ENCODE measurements at places on chromosomes 5 and 9. TPM values are rescaled to one million over a fixed set of nuclear protein-coding genes. Genes with fewer than 3 reads are reported as not detected.
A peak's percentile ranks its signal among the peaks of the same experiment; 100 is the strongest.

- DNase-seq: no peak
These were observed 222.8 kb downstream of the TENT4A start for GRCh38 chr5:6936031-6936430.

- no peak for DNase-seq
These were observed 106.8 kb downstream of the DMRT2 start for GRCh38 chr9:1156794-1157550.

Gene CTSV
- 0.17 TPM for polyA plus RNA-seq

DNA sequence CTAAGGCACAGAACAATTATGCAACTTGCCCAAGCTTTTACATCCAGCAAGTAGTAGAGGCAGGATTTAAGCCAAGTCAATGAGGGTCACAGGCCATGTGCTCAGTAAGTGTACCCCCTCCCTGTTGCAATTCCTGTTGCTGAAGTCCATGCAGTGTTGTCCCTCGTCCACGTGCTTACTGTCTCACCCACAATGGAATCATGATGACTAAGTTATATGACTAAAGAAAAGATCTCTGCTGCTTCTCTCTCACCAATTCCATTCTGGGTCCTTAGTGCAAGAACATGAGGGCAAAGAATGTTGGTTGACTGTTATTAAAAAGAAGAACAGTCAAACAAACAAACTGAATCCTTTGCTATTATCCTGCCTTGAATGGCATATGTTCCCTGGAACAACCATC lies 233.6 kb upstream of the SLC24A2 start:
- DNase-seq: no peak

Gene SPINK4
- polyA plus RNA-seq: 0.67 TPM

GRCh38 chr5:101897914-101898313 lies 398.2 kb downstream of the SLCO4C1 start:
- no peak for DNase-seq

DNA sequence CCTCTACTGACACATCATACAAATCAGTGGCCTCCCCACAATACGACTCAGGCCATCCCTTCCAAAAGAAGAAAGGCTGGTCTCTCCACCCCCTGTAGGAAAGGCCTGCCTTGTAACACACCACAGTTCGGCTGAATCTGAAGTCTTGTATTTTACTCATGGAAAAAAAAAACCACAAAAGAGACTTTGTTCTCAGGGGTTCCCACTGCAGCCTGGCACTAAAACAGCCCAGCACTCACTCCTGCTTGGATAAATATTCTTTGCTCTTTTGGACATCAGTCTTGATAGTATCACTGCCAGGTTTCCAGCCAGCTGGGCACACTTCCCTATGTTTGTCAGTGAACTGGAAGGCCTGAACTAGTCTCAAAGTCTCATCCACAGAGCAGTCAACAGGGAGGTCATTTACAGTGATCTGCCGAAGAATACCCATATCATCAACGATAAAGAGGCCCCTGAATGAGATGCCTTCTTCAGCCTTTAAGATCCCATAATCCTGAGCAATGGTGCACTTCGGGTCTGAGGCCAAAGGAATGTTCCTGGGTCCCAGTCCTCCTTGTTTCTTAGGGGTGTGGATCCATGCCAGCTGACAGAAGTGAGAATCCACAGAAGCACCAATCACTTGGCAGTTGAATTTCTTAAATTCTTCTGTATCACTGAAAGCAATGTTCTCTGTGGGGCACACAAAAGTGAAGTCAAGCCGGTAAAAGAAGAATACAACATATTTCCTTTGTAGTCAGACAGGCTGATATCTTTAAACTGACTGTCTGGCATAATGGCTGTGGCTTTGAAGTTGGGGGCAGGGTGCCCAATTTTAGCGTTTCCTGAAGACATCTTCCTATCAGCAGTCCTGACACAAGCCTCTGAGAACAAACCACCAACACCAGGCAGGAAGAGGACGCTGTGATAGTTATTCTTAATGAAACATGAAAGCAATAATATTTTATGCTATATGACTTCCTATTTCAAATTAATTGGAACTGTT lies 198.1 kb downstream of the LURAP1L start:
- DNase-seq: no peak

- DNase-seq: no peak
These were observed 33.3 kb upstream of the RORB start for GRCh38 chr9:74463825-74464224.

GRCh38 chr9:5438301-5439162 lies 807 bp upstream of the PLGRKT start:
- DNase-seq: peak; percentile 81

DNA sequence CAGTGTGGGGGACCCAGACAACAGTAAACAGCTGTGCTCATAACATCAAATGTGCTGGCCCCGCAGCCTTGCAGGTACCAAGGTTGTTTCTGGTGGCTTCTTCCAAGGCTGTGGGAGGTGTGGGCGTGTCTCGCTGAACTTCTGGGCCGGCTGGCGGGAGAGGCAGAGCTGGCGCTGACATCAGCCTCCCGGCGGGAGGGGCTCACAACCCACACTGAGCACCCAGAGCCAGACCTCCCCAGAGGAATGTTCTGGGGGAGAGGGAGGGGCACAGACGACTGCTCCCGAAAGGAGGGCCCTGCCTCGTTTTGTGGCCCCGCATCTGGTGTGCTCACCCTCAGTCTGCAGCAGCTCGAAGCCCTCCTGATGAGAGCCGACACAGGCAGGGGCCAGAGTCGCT lies 6.9 kb upstream of the SLC12A7 start:
- no peak for DNase-seq

DNA sequence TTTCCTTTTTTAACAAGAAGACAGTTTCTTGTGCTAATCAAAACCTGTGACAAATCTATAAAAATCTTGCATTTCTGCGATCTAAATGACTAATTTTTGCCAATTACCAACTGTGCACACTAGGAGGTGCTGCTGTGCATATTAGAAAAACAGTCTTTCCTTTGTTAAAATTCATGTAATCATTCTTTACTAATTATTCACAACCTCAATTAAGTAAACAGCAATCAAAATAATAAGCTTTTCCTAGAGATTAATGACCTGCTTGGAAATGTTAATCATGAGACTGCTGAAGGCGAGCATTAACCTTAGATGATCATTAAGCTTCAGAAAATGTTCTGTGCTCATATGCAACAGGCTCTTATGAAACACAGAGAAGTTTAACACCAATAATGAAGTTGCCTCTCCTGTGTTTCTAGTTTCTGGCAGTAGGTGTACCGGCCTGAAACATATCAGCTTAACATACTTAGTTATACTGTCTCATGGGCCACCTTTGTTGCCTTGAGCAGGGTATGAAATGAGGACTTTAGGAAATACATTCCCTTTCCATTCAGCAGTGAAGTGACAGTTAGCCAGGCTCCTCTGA lies 17.7 kb downstream of the RFESD start:
- no peak for DNase-seq

DNA sequence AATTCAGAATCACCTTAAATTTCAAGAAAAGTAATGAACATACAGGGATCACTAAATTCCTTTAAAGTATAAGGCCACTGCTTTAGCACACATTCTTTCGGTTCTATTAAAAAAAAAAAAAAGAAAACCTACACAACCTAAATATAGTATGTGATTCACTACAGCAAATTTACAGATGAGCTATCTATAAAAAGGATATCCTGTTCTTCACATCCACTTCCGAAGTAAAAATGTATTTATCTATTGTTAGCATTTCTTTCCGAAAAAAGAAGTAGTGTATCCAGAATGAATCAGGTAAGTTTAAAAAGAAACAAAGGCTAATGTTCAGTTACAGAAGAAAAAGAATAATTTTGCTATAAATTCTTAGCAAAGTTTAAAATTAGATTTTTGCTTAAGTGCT lies 70.2 kb downstream of the ECPAS start:
- DNase-seq: no peak

GRCh38 chr9:121703014-121703734 lies 51.7 kb downstream of the DAB2IP start:
- no peak for DNase-seq

DNA sequence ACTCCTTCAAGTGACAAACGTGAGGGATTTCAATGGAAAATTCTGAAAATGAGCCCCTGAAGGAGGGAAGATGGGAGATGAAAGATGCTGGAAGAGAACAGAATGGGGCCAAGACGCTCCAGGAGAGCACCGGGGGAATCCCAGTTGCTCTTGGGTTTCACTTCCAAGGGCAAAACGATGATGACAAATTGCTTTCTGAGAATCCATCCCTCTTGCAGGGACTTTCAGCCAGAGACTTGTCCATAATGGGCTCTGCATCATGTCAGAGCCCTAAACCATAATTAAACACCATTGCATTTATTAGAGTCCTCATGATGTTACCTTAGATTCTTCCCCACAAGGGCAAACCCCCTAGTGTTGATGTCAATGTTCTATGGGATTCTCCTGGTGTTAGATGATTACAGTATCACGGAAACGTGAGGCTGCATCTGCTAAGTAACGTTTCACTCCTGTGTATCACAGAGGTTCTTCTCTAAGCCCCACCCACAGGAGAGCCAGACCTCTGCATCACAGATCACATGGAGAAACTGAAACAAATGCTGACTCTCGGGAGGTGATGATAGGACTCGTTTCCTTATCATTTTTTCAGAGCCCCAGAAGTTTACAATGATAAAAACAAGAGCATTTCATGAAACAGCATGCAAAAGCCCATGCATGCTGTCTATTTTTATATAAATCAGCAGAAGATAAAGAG lies 114.4 kb downstream of the TENT4A start:
- no peak for DNase-seq

DNA sequence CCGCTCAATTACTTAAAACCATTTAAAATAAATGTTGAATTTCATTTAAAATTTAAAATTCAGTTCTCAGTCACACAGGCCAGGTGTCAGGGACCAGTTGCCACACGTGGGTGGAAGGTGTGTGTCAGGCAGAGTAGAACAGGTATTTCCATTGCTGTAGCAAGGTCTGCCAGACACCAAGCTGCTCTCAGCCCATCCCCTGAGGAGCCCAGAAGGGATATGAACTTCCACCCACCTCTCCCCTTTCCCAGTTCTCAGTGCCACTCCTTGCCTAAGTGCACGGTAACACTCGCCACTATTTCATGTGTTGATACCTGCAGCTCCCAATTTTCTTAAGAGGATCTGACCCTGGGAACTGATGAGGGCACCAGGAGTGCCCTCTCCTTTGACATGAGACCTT lies 12.7 kb downstream of the SYK start:
- no peak for DNase-seq

DNA sequence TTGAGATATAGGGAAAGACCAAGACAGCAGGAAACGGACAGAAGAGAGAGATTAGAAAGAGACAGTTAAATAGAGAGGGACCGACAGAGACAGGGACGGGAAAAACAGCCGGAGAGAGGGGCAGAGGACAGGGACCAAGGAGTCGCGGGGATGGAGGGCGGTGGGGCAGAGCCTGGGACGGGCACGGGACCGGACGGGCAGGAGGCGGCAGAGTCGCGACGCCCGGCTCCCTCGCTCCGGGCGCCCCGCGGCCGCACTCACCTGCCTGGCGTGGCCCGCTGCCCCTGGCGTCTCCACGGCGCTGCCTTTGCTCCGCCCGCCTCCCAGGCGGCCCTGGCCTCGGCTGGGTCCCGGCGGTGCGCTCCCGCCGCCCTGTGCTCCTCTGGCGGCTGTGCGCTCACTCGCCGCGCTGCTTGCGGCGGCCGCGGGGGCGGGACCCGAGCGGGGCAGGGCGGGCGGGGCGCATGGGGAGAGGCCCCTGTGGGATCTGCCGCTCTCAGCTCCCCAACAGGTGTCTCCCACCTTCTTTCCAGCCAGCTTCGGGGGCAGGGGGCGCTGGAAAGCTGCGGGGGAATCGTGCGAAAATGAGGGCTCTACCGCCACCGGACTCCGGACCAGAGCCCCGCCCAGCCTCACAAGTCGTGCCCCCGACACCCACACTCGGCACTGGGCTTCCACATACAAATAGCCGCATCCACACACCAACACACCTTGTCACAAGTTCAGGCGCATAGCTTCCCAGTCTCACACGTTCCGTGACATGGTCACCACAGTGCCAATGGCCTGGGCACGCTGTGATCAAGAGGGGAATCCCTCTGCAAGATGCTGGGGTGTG lies at the start of gene ARID3C:
Gene ARID3C (minus strand): TSS at position 411 of the 835 bp plus-strand sequence. CDS start 1,052 bp downstream, outside the sequence.
- no peak for DNase-seq

Gene ZNF608
- polyA plus RNA-seq: 6.9 TPM

GRCh38 chr5:147743678-147744374 lies 38.7 kb downstream of the JAKMIP2 start:
- DNase-seq: no peak

GRCh38 chr5:103120607-103121200 lies 603 bp downstream of the PPIP5K2 start:
- DNase-seq: no peak

Gene CCDC192
- polyA plus RNA-seq: not detected

DNA sequence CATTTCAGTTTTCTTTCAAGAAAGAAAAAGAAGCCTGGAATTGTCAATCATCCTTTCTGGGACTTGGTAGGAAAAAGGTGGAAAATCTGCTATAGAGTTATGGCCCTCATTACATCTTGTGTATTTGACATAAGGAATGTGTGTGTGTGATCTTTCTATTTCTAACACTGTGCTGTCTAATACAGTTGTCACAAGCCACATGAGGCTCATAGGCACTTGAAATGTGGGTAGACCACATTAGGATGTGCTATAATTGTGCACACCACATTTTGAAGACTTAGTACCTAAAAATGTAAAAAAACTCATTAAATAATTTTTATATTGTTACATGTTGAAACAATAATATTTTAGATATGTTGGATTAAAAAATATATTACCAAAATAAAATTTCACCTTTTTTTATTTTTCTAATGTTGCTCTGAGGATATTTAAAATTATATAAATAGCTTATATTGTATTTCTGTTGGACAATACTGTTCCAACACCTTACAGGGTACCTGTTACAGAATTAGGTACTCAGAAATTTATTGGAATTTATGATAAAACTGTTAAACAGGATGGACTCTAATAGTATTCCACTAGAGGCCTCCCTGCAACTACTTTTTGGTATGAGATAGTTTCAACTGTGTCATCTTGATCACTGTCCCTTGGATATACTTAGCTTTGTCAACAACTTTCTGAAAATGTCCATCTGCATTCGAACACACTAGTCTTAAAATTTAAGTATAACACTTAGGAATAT lies 18.4 kb downstream of the MSANTD3 start:
- DNase-seq: no peak

Gene CDKN2B
- 4.4 TPM for polyA plus RNA-seq

DNA sequence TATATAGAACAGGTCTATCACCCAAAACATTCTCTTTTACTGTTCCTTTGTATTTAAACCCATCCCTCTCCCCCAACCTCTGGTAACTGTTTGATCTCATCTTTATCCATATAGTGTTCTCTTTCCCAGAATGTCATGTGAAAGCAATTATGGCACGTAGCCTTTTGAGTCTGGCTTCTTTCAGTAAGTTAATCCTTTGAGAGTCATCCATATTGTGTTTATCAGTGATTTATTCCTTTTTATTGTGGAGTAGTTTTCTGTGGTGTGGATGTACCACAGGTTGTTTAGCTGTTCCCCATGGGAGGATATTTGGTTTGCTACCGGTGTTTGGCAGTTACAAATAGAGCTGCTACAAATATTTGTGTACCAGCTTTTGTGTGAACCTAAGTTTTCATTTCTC lies 38.0 kb downstream of the HMGXB3 start:
- DNase-seq: no peak

- DNase-seq: no peak
These were observed 31.2 kb downstream of the GHR start for GRCh38 chr5:42454216-42454995.

All from spleen (tissue), 13 donors.